ENCODE measurements at places on chromosomes 13 and 19.
A peak's percentile ranks its signal among the peaks of the same experiment; 100 is the strongest.

GRCh38 chr13:104015646-104016396, 949.6 kb upstream of the SLC10A2 start:
- no peaks in the 10 kb centered on the region for H3K36me3 ChIP-seq
- H3K27ac ChIP-seq = no peak overlapping the region
- no peak overlapping the region for H3K4me3 ChIP-seq
- no peaks in the 10 kb centered on the region for H3K27me3 ChIP-seq
- no peak for DNase-seq

GRCh38 chr19:56133858-56134653, 7.0 kb upstream of the ZNF444 start:
- H3K27me3 ChIP-seq = no peaks in the 10 kb centered on the region
- H3K4me3 ChIP-seq = peak overlapping the region; percentile 3
- H3K4me1 ChIP-seq = peaks cover 7% of the 10 kb centered on the region
- peak; percentile 52 for DNase-seq
- H3K36me3 ChIP-seq = no peaks in the 10 kb centered on the region

DNA sequence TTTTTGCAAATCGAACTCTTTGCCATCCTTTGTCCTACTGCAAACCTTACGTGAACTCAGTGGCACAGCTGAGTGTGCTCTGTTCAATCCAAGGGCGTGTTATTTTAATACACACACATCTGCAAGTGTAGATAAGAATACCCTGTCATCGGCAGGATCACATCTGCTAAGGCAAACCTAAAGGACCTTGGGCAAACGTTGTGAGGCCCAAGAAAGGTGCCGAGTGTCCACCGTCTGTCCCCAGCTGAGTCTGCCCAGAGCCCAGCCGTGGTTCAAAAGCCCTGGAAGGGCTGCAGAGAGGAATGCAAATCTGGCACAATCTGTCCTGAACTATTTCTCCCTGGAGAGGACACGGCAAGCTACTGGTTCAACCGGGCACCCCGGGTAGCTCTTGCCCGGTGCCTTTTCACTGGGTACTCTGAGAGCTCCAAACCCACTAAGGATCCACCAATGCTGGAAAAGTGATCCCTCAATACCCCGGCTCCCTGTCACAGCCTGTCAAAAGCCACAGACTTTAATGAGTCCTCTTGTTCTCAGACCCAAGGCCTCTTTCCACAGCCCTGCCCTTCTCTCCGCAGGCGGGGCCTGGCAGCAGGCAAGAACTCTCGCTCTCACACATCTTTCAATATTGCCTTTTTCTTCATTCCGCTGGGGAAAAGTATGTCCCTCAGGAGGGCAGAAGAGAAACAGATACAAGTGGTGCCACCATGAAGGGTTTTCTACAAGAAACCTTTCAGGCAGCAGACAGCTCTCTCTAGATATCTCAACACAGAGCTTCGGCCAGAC, 17.0 kb downstream of the SLC7A1 start:
- no peak overlapping the region for H3K4me3 ChIP-seq
- H3K27ac ChIP-seq = peak overlapping the region; percentile 45

- no peak overlapping the region for H3K4me3 ChIP-seq
- no peaks in the 10 kb centered on the region for H3K27me3 ChIP-seq
- no peak overlapping the region for H3K27ac ChIP-seq
- peaks cover 8% of the 10 kb centered on the region for H3K4me1 ChIP-seq
Measured at GRCh38 chr13:46992383-46992952, 95.6 kb upstream of the HTR2A start.

- H3K36me3 ChIP-seq = peaks cover 16% of the 10 kb centered on the region
- H3K4me1 ChIP-seq = peaks cover 22% of the 10 kb centered on the region
- no peaks in the 10 kb centered on the region for H3K27me3 ChIP-seq
- H3K27ac ChIP-seq = peak overlapping the region; percentile 78
- H3K4me3 ChIP-seq = peak overlapping the region; percentile 70
Measured at GRCh38 chr19:4815426-4816201, 15.9 kb downstream of the TICAM1 start.

- H3K4me3 ChIP-seq = no peak overlapping the region
- H3K36me3 ChIP-seq = peaks cover under 1% of the 10 kb centered on the region
- H3K27ac ChIP-seq = peak overlapping the region; percentile 24
- H3K4me1 ChIP-seq = peaks cover 5% of the 10 kb centered on the region
- H3K27me3 ChIP-seq = no peaks in the 10 kb centered on the region
- peak; percentile 6 for DNase-seq
Measured at GRCh38 chr19:30046522-30046921, 104.5 kb downstream of the URI1 start.
